ENCODE measurements at places on chromosomes 1 and 21.

- DNase-seq = peak; percentile 13
Observed at GRCh38 chr1:35220976-35221375, 28.0 kb upstream of the SFPQ start.

GRCh38 chr1:92872719-92873118 lies 40.9 kb downstream of the RPL5 start:
- no peak for DNase-seq

- no peak for DNase-seq
Observed at GRCh38 chr1:23704834-23705495, 13.4 kb downstream of the RPL11 start.

DNA sequence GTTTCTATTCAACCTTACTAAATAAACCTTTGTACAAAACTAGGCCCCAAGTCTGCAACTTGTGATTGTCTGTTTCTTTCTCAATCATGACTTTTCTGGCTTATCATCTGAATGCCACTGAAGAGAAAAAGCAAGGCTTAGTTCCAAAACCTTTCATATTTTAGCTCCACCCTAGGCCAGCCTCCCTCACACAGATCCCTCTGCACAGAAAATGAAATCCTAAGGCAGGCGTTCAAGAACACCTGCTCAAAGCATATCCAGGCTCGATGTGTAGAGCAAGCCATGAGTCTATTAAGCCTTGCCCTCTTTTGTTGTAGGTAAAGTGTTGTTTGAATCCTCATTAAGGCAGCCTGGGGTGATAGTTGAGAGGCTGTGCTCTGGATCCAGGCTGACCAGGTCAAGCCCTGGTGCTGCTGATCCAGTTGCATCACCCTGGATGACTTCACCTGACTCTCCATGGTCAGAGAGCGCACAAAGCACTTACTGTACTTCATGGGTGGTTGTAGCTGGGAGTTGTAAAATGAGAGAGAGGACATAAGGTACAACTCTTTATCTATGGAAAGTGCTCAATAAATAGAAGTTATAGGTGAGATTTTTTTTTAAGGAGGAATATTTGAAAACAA lies 39.0 kb downstream of the FYB2 start:
- no peak for DNase-seq

DNA sequence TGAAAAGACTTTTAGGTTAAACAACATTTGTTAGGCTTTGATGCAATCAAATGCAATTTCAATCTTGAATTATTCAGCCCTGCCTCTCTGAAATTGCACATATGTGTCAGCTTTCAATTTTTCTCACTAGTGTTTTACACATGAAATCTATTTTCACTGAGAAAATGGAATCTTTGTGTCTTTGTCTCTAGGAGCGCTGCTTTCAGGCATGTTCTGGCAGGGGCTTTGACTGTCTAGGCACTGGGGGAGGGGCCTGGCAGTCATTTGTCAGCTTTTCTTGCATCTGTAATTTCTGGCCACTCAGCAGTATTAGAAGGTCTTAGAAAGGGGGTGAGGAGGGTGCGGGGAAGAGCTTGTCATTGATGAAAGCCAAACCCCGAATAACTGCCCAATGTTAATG lies 264.4 kb downstream of the PTPRC start:
- DNase-seq = no peak

DNA sequence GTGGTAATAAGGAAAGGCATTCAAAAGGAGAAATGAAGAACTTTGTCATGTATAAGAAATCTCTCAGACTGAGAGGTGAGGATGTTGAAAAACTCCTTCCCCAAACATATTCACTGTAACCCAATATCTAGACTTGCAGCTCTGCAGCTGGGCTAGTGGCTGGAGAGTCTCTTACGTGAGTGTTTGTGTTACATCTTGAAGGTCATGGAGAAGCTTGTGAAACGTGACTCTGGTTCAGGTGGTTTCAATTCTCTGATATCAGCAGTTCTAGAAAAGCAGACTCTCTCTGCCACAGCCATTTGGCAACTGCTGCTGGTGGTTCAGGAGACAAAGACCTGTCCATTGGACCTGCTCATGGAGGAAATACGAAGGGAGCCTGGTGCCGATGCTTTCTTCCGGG lies 55.0 kb upstream of the EPHA8 start:
- no peak for DNase-seq

DNA sequence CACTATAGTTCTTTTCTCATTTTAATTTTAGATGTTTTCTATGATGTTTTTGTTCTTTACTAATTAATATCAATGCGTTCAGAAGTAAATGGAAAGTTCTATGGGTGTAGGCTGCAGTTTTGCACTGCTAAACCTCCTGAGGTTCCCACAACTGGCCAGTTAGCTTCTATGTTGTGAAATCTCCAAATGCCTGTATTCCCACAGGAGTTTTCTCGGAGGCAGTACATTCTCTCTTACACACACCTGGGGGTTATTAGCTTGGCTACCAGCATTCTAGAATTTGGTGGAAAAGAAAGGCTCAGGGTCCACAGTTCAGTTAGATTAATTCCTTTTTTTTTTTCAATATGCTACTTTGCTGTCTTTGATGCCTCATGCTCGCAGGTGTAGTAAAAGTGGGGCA lies 216.9 kb upstream of the NRIP1 start:
- DNase-seq = no peak

- no peak for DNase-seq
Observed at GRCh38 chr1:46615735-46616134, 876 bp downstream of the MOB3C start.

- no peak for DNase-seq
Observed at GRCh38 chr1:206887701-206888100, 9.5 kb upstream of the IL24 start.

DNA sequence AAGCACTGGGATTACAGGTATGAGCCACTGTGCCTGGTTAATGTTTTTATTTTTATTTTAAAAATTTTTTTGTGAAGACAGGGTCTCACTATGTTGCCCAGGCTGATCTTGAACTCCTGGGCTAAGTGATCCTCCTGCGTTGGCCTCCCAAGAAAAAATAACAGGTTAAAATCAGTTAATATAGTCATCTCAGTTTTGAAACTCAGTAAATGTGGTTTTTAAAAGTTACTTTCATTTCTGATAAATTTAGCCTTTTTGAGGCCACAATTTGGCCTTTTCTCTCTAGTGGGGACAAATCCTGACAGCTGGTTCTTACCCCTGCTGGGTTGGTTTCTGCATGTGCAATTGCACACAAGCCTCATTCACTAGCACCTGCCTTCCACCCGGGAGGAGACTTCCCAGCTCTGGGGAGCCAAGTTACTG lies 13.3 kb downstream of the PMF1 start:
- no peak for DNase-seq

GRCh38 chr1:48450505-48450904 lies 21.5 kb downstream of the SPATA6 start:
- DNase-seq = no peak

GRCh38 chr1:43034778-43035177 lies 76.1 kb upstream of the SLC2A1 start:
- no peak for DNase-seq

- DNase-seq = peak; percentile 16
Observed at GRCh38 chr1:208652296-208653160, 408.3 kb upstream of the PLXNA2 start.

- DNase-seq = no peak
Observed at GRCh38 chr1:159121526-159121925, 45.0 kb upstream of the AIM2 start.

DNA sequence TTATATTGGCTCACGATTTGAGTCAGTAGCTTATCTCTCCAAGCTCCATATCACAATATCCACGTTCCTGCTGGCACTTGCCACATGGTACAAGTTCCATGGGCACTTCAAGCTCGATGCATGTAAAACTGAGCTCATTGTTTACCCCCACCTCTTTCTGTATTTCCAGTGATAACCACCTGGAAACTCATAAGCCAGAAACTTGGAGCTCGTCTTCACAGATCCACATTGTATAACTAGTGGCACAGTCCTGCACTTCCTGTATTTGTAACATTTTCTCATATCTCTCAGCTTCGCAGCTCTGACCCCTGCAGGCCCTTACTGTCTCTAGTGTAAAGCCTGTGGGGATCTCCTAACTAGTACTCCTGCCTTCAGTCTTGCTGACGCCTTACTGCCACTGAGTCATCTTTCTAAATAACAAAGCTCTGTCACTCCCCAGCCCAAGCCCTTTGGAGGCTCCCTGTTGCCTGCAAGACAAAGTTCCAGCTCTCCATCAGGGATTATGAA lies 6.5 kb upstream of the C2CD4D start:
- DNase-seq = no peak

DNA sequence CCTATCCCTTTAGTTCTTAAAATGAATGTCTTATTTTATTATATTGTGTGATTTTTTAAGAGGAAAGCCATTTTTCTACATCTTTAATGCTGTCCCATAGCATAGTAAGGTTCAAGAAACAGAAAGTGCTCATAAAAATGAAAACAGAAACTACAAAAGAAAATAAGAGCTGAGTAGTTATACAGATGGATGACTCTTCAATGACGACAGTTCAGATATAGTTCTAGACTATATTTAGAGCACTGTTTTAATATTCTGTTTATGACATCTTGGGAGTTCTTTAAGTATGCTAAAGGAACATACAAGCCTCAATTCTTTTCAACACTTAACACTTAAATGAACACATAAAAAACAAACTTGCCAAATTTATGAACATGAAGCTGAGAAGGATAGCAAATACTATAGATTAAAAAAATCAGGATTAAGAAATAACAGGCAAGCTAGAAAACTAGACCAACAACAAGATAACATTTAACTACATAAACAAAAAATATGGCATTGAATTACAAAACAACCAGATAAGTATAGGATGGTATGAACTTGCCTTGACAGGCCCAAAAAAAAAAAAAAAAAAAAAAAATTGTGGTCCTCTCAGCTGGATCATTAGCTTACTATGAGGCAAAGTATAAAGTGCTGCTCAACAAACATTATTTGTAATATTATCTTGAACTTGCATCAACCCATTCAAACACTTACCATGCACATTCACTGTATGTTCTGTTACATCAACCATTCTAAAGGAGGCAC lies 87.9 kb downstream of the ZZZ3 start:
- DNase-seq = no peak

DNA sequence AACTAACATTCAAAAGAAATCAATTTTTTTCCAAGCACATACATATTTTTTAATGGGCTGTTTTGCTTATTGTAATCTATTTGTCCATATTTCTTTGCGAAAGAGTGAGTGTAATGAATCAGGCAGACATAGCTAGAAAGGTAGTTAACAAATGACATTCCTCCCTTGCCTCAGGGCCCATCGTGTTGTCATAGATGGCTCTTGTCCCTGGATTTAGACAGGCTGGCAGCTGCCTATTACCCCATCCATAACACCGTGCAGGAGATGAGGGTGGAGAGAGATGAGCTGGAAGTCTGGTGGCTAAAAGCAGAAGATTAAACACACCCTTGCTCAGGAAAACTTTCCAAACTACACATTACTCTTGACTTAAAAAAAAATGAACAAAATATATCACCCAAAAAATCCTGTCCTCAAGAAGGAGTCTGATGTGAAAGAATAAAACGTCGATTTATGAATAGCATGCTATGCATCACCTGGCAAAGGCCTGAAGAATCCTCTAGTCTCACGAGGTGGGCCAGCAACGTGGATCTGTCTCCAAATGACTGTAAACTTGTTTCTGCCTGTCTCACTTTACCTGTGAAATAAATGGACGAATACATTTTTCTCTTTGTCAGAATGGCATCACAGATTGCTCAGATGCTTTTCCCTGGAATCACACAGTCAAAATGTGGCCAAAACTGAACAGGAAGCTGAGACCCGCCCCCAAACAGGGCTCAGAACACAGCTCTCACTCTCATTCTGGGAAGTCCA lies 55.7 kb downstream of the C21orf91 start:
- no peak for DNase-seq

GRCh38 chr1:8339203-8339600 lies 21.3 kb downstream of the SLC45A1 start:
- DNase-seq = no peak

DNA sequence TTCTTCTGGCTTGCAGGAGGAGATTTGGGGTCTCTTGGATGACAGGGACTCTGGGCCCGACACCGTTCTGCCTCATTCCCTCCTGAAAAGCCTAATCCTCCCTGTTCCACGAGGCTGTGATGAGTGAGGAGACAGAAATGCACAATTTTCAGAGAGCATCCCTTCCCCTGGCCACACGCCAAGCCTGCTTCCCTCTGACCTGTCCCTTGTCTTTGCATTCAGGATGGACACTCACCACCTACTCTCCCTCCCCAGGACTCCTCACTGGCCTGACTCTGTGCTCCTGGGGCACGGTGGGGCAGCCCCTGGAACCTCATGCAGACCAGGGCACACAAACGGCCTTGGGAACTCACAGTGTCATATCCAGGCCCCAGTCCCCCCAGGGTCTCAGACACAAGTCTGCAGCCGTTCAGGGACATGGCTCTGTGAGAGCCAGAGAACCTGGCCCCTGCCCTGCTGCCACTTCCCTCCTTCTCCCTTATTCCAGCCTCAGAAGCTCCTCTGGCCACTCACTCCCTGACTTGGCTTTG lies 3.5 kb upstream of the PRAMEF12 start:
- no peak for DNase-seq

DNA sequence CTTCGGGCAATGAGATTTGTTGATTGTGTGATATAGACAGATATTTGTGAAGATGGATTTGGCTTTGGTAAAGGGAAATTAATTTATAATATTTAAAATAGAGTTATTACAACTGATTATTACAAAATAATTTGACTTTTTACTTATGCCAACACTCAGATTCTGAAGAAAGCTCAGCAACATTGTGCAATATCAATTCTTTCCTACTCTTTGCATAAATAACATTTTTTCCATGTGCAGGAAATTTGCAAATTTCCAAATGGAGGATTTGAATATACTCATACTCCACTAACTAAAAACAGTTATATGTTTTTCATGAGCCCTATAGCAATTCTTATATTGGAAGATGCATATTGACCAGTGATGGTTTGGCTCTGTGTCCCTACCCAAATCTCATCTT lies 676.4 kb upstream of the ADAMTS5 start:
- DNase-seq = no peak

DNA sequence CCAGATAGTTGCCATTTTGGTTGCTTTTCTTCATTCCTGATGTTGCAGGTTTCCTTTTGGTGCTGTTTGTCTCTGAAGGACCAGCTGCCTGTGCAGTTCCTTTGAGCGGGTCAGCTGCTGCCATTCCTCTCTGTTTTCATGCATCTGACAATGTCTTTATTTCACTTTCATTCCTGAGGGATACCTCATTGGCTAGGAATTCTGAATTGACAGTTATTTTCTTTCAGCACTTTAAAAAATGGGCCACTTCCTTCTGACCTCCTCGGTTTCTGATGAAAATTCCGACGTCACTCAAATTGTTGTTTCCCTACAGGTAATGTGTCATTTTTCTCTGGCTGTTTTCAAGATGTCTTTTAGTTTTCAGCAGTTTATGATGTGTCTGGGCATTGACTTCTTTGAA lies 24.8 kb downstream of the CCSAP start:
- no peak for DNase-seq
